NCI-H2081 treated with DMSO at 0.1 percent for 48 hours (cell line): ENCODE measurements at places on chromosomes 6 and 20.

- no peak for DNase-seq
Measured at GRCh38 chr20:14902432-14903089, 565.1 kb upstream of the FLRT3 start.

DNA sequence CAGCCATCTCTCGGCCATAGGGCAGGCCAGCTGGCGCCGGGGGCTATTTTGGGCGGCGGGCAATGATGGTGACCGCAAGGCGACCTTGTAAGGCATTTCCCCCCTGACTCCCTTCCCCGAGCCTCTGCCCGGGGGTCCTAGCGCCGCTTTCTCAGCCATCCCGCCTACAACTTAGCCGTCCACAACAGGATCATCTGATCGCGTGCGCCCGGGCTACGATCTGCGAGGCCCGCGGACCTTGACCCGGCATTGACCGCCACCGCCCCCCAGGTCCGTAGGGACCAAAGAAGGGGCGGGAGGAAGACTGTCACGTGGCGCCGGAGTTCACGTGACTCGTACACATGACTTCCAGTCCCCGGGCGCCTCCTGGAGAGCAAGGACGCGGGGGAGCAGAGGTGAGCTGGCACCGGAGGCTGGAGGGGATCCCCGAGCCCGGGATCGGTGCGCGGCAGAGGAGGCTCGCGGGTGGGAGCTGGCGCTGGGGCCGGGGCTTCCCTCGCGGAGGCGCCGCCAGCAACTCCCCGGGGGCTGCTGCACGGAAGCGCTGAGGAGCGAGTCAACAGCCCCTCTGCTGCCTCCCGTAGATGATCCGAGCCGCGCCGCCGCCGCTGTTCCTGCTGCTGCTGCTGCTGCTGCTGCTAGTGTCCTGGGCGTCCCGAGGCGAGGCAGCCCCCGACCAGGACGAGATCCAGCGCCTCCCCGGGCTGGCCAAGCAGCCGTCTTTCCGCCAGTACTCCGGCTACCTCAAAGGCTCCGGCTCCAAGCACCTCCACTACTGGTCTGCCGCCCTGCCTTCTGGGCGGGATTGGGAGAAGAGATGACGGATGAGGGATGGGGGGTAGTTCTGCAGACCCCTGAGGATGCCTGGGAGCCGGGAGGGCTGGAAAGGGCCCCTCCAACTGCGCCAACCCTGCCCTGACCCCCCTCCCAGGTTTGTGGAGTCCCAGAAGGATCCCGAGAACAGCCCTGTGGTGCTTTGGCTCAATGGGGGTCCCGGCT is at the start of the genes CTSA and NEURL2:
Gene CTSA, plus strand, starts transcription at position 351 of the 999 bp plus-strand sequence. Its CDS starts 234 bp downstream, at position 585.
Gene NEURL2, minus strand, starts transcription at position 224 of the 999 bp plus-strand sequence. Its CDS starts 217 bp downstream, at position 7.
- DNase-seq: no peak

DNA sequence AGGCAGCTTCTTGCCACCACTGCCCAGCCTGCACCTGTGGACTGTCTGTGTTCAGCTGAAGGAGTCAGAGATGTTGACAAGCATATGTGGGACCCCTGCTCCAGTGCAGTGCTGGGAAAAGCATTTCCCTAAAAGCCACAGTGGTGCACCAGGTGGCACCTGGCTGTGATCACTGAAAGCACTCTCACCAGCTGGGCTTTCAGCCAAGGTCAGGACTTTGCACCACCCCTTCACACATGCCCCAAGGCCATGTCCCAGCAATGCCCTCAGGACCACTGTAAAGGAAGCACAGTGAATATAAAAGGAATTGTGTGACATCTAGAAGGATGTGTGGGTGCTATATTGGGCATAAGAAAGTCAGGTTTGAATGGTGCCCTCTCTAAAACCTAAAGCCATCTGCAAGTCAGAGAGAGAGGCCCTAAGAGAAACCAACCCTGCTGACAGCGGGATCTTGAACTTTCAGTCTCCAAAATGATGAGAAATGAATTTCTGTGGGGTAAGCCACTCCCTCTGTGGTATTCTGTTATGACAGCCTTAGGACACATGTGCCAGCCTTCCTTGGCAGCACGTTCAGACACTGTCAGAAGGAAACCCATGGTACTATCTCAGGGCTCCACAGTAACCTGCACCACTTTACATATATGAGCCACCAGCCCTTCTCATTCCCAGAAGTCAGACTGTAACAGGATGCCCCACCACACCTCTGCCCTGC is 30.7 kb downstream of the CBLN4 start:
- no peak for DNase-seq

- no peak for DNase-seq
Measured at GRCh38 chr6:151303231-151303630, 63.5 kb downstream of the AKAP12 start.

- DNase-seq: no peak
Measured at GRCh38 chr20:1897965-1898464, 2.8 kb downstream of the SIRPA start.

- no peak for DNase-seq
Measured at GRCh38 chr20:50396623-50397022, 113.6 kb upstream of the PTPN1 start.

DNA sequence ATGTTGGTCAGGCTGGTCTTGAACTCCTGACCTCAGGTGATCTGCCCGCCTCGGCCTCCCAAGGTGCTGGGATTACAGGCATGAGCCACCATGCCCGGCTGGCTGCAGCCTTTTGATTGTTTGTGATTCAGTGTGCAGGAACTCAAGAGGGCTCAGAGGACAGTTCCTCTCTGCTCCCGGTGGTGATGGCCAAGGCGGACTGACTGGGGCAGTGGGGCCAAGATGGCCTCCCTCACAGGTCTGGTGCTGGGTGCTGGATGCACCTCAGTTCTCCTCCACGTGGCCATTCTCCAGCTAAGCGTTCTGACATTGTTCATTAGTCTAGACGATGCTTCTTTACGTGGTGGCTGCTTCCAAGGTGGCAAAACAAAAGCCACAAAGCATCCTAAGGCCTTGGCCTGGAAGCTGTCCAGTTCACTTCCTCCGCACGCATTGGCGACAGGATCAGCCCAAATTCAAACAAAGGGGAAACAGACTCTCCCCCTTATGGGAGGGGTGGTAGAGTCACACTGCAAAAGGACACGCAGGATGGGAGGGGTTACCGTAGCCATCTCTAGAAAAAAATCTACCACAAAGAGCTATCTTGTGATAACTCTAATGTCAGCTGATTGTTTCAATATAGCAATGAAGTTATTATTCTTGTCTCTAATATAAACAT is 146.9 kb downstream of the FOXC1 start:
- DNase-seq: peak; percentile 33

GRCh38 chr20:10536531-10536930 is 101.4 kb downstream of the SLX4IP start:
- DNase-seq: no peak

GRCh38 chr20:48493966-48494365 is 333.8 kb downstream of the PREX1 start:
- no peak for DNase-seq

DNA sequence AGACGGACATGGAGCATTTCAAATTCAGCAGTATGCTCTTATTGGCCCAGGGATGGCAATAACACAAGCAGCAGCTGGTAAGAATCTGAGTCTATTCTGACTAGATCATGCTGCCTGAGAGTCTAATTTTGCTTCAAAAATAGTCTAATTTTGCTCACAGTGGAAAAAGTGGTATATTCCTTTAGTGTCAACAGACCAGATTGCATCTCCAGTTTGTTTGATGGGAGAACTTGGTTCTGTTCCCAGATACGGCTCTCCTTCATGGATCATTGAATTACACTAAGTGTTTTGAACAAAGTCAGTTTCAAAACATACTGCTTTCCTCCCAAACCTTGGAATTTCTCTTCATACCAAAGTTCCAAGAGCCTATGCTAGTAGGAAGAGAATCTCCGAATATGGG is 586.1 kb downstream of the RNF144B start:
- no peak for DNase-seq

GRCh38 chr6:150666071-150666470 is 66.4 kb downstream of the PLEKHG1 start:
- DNase-seq: no peak

GRCh38 chr6:35199866-35200265 is 13.9 kb upstream of the SCUBE3 start:
- DNase-seq: no peak

DNA sequence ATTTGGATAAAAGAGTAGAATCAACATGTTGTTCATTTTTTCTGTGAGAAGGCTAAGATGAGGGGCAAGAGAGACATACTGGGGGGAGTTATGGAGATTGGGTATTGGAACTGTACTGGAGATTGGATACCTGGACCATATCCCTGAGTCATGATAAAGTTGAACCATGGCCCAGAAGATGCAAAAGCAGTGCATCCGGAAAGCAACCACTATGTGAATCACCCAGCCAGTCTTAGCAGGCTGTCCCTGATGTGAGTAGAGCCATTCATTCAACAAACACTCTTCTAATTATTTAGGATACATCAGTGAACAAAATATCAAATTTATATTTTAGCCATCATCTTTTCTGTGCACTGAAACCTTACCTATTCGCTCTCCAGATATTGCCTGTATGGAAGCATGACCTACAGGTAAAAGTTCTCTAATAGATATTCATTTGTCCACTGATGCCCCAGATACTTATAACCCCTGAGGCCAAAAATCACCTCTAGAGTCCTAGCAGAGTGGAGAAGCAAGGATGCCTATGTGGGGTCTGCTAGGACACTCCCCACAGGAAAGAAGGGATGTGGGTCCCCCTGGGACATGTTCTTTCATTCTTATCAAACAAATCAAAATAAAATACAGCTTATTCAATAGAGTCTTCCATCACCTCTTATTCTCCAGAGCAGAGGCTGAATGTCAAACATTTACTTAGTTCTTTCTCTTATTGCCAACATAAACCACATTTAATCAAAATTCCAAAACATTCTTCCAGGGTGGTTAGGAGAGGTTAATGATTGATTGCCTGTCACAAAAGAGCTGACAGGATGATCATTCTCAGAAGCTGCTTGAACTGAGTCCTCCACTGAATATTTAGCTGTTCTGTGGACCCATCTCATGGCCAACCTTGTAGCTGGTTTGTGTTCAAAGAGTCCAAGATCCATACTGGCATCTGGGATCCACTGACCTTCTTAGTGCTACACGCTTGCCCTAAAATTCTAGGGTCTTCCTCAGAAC is 37.0 kb upstream of the PKHD1 start:
- no peak for DNase-seq

GRCh38 chr6:82022614-82023129 is 224.9 kb downstream of the IBTK start:
- no peak for DNase-seq

GRCh38 chr20:12687476-12687875 is 321.3 kb upstream of the SPTLC3 start:
- no peak for DNase-seq

- no peak for DNase-seq
Measured at GRCh38 chr6:130467146-130468050, 101.6 kb downstream of the TMEM200A start.

GRCh38 chr6:25118038-25118437 is 161.1 kb upstream of the CARMIL1 start:
- no peak for DNase-seq

GRCh38 chr6:10556589-10556988 is 35.4 kb downstream of the GCNT2 start:
- DNase-seq: no peak

DNA sequence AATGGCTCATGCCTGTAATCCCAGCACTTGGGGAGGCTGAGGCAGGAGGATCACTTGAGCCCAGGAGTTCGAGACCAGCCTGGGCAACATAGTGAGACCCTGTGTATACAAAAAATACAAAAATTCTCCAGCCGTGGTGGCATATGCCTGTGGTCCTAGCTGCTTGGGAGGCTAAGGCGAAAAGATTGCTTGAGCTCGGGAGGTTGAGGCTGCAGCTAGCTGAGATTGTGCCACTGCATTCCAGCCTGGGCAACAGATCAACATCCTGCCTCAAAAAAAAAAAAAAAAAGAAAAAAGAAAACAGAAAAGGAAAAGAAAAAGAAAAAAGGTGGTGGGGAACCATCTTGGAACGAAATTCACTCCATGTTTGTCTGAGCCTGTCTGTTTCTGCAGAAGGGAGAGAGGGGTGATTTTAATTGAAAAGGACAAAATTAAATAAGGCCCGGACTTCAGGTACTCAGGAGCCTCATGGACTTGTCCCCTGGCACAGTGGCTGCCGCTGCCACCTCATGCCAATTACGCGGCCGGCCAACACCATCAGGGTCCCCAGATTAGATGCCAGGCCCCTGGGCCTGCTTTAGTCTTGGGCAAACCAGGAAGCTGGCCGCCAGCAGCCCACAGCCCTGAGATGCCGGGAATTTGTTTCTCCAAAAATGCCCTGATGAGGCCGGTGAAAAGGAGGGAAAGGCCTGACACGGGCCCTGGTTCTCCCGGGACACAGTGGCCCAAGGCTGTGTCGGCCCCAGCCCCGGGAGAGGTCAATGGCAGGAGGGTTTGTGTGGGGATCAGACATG is 37.8 kb upstream of the STX16 start:
- DNase-seq: no peak

- DNase-seq: no peak
Measured at GRCh38 chr6:32664827-32665362, 1.6 kb downstream of the HLA-DQB1 start.

DNA sequence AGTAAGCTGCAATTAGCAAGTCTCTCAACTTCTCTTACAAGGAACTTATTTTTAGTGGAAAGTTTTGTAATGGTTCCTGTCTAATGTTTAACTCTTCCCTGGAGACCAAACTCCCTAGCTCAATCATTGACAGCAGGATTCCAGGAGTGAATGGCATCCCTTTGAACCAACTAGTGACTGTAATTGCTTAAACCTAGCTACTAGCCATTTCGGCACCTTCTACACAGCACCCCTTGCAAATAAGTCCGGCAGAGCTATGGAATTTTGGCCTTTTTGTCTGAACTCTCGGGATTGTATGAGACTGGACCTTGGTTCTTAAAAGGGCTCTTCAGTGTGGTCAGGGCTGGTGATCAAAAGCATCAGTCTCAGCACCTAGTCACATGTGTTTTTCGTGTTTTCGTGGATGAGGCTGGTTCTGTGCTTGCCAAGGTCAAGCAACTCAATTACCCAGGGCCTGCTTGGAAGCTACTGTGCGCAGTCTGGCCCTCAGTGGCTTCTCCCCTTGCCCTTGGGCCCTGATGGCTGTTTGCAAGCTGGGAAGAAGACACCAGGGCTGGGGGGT is 135.3 kb upstream of the NEDD9 start:
- DNase-seq: no peak

- no peak for DNase-seq
Measured at GRCh38 chr6:157200117-157200516, 123.2 kb downstream of the TMEM242 start.

DNA sequence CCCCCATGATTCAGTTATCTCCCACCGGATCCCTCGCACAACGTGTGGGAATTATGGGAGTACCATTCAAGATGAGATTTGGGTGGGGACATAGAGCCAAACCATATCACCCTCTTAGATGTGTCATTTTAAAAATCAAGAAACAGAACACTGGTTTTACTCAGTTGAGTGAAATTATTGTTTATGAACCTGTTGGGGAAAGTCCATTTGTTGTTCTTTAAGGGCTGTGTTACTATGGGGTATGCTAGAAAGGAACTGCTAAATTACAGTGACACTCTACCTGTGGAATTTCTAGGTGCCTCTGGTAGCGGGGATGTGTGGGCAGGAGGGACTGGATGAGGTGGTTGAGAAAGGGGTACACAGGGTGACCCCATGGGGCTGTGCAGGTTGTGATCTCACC is 28.9 kb downstream of the STX11 start:
- no peak for DNase-seq

GRCh38 chr6:52790861-52791260 is 12.8 kb downstream of the GSTA1 start:
- DNase-seq: no peak
